ENCODE measurements at places on chromosomes 13 and 19. TPM values are rescaled to one million over a fixed set of nuclear protein-coding genes. Genes with fewer than 3 reads are reported as not detected.

PEG3 gene
- polyA plus RNA-seq: 1.4 TPM

ANGPTL8 gene
- polyA plus RNA-seq: not detected

APLP1 gene
- polyA plus RNA-seq: 12.5 TPM

ZNF729 gene
- polyA plus RNA-seq: not detected

CACNG6 gene
- not detected for polyA plus RNA-seq

NKG7 gene
- 3.1 TPM for polyA plus RNA-seq

ZNF606 gene
- polyA plus RNA-seq: 5.2 TPM

ZNF649 gene
- 2.9 TPM for polyA plus RNA-seq

DNMT1 gene
- 23.2 TPM for polyA plus RNA-seq

PGLYRP2 gene
- polyA plus RNA-seq: not detected

ATP11A gene
- 1.1 TPM for polyA plus RNA-seq

ZNF575 gene
- polyA plus RNA-seq: 0.37 TPM

All from stomach (tissue), 19 donors.